Activated T-helper 17 cell treated with anti-CD3 and anti-CD28 coated beads, Interleukin-2, amount 50 U/mL, for 72 hours (primary cell): ENCODE measurements at places on chromosomes 3 and 15. TPM values are rescaled to one million over a fixed set of nuclear protein-coding genes. Genes with fewer than 3 reads are reported as not detected.

- ATAC-seq, result no peak
Observed at GRCh38 chr3:141950572-141951493, 74.4 kb downstream of the ATP1B3 start.

Gene HEXA
- 86.2 TPM for total RNA-seq

Gene VPS39
- total RNA-seq, result 54.6 TPM

GRCh38 chr3:112136046-112136445 lies 3.0 kb upstream of the GCSAM start:
- no peak for ATAC-seq

DNA sequence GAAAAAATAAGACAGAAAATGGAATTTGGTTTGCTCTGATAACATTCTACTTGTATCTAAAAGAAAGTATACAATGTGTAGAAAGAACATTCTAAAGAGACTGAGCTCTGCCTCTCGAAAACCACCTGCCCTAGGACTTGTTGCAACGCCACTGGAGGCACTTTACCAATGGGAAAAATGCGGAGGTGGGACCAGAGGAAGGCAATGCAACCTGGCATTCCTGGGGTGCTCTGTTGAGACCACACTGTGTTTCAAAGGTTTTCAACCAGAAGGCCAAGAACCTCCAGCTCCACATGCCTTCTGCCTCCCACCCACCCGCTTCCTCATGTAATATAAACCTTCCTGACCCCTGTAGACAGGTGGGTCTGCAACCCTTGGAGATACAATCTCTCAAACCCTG lies 4.5 kb downstream of the PROK2 start:
- no peak for ATAC-seq
